ENCODE measurements at places on chromosomes 12 and 14.

- no peak for DNase-seq
Measured at GRCh38 chr12:108965886-108966285, 55.0 kb downstream of the SVOP start.

- no peak for DNase-seq
Measured at GRCh38 chr12:76588881-76589565, 29.5 kb upstream of the OSBPL8 start.

DNA sequence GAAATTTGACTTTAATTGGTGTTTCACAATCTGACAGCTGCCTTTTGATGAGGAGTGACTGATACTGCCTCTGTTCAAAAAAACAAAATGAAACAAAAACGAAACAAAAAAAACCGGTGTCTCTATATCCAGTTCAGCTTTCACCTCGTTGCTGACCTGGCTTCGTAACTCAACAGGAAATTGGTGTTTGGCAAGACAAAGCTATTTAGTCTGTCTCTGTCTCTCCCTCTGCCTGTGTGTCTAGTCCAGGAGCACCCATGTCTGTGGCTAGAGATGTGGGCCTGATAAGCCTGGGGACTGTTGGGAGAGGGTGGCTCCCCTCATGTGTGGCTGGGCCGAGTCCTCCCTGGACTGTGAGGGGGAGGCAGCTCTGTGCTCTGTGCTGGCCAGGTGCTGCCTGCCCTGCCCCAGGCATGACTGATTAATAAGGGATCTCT, 11.3 kb downstream of the CACNA1C start:
- peak; percentile 35 for DNase-seq

GRCh38 chr14:35989736-35990135, 163.6 kb downstream of the BRMS1L start:
- DNase-seq, result no peak

DNA sequence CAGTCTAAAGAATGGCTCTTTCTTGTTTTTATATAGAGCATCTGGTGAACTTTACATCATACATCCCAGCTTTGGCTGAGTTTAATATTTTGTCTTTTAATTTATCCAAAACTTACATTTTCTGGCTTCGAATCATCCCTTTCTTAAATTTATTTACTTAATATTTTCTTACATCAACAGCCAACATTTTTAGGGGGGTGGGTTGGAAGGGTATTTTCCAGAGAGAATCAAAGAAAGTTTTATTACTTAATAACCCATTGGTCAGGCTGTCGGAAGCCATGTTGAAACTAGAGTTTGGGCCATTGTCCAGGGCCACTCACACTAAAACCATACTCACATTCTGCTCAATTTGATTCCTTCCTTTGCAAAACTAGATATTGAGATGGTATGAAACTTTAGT, 220.2 kb downstream of the AEBP2 start:
- no peak for DNase-seq

DNA sequence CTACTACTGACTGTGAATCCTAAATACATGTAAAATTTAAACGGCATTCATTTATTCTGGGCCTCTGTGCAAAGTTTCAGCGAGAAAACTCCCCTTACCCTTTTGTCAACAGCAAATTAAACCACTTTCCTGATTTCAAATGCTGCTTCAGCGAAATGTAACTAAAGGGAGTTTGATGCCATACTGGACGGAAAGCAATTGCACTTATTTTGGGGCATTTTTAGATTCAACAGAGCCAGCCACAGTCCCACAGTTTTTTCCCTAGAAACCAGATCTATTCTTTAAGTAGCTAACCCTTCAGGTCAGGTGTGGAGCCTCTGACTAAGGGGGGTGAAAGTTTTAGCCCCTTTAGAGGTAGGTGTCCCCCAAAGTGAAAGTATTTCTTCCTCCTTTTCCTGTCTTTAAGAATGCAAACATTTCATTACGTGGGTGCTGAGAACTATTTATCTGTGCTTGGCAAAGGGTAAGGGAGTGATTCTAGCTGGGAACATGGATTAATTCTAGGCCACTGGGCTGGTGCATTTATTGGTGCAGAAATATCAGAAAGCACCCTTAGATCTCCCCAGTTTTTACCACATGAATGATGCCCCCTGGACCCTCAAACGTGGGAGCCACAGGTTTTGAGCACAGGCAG, 72.7 kb downstream of the SPTB start:
- DNase-seq, result no peak

DNA sequence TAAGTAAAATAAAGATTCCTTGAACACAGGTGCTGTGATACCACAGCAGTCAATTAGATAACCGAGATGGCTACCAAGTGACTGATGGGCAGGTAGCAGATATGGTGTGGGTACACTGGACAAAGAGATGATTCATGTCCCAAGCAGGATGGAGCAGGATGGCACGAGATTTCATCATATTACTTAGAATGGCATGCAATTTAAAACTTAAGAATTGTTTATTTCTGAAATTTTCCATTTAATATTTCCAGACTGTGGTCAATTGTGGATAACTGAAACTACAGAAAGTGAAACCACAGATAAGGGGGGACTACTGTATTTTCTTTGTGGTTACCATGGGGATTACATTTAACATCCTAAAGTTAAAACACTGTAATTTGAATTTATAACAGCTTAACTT, 7.5 kb upstream of the ZFP36L1 start:
- DNase-seq, result no peak

DNA sequence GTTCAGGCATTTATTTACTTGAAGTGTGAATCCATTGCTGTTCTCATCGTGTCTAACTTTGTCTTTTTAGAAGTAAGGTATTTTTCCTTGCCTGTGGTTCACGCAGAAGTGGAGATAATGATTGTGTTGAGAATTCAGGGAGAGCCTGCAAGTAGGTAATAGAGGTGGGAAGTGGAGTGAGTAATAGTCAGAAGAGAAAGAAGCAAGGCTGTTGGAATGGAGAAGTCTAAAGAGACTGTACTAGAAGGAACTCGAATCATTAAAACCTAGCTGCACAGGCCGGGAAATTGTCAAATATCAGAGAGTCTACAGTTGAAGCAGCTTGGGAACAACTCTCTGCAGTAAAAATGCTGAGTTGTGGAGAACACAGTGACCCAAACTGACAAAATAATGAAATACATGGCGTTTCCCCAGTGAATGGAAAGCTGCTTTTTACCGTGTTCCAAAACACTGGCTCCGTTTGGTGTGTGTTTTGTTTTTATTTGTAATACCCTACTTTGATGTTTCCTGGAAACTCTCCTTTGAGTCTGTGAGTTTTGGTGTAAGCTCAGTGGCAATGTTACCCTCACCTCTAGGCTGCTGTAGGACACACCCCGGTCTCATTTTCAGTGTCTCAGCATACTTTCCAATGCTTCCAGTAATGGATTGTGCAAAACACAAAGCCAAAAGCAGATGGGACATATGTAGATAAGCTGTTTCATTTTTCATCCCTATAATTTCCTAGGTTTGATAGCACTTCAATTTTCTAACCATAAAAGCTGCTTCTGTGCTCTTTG, 146.6 kb downstream of the CRADD start:
- DNase-seq, result no peak

DNA sequence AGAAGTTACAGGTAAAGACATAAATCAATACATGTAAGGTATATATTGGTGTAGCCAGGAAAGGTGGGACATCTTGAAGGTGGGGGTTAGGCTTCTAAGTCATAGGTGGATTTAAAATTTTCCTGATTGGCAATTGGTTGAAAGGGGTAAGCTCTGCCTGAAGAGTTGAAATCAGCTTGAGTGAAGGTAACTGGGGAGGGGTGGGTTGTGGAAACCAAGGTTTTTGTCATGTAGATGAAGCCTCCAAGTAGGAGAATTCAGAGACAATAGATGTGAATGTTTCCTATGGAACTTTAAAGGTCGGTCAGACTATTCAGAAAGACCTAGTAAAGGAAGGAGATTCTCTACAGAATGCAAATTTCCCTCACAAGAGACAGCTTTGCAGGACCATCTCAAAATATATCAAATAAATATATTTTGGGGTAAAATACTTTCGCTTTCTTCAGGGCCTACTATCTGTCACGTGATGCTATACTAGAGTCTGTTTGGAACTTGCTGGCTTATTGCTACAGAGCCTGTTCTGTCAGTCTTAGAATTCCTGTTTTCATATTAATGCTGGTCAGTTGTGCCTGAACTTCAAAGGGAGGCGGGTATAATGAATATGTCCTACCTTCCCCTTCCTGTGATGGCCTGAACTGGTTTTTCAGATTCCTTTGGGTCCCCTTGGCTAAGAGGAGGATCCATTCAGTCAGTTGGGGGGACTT, 20.6 kb upstream of the SPATA7 start:
- DNase-seq, result no peak

- DNase-seq, result no peak
Measured at GRCh38 chr14:55123852-55124639, 5.0 kb upstream of the LGALS3 start.

DNA sequence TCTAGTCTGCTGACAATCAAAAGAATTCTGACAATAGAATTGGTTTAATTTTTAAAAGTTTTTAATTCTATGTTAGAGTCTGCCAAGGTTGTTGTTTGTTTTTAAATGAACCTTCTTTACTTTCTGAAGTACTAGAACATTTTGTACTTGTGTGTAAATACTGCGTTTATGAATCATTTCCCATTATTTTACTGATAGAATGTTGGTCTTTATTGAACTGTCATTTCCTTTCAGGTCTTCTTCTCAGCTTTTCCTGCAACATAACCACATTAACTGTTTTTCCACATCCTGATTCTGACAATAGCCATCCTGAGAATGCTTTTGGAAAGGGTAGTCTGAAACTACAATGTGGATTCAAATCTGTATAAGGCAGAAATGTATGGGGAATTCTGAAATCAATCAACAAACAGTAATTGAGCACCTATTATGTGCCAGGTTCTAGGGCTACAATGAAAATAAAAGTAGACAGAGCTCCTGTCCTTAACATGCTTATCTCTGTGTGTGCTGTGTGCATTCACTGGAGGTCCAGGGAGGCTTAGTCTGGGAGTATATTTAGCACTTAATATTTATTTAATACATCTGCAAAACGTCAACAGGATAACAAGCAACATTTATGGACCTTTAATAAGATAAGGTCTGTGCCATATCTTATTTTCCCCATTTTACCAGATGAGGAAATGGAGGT, 73.1 kb upstream of the SLC38A2 start:
- no peak for DNase-seq

- no peak for DNase-seq
Measured at GRCh38 chr12:80443974-80444666, at the start of gene PTPRQ. PTPRQ (plus strand) TSS chr12:80444235; CDS start chr12:80444346, 111 bp downstream.

DNA sequence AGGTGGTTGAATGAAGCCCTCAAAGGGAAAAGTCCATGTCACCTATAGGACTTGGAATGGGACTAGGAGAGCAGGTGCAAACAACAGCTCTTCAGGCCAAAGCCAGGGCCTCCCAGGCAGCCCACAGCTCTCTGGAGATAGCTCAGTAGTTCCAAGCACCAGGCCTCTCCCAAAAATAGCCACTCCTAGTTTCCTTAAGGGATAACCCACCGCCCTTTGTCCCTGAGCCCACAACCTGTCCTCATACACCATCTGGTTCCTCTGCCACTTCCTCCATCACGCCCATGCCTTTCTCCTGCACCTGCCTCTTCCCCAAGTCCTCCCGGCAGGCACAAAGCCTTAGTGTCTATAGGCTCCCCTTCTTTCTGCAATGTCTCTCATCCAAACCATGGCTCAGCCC, 2.1 kb downstream of the RAB15 start:
- DNase-seq, result no peak

- no peak for DNase-seq
Measured at GRCh38 chr12:80565271-80565670, 121.2 kb downstream of the PTPRQ start.

GRCh38 chr12:79698966-79699365, 8.2 kb upstream of the PAWR start:
- no peak for DNase-seq

GRCh38 chr14:67683842-67684241, 9.4 kb upstream of the VTI1B start:
- DNase-seq, result no peak

- DNase-seq, result no peak
Measured at GRCh38 chr12:9221483-9221882, 13.3 kb upstream of the PZP start.

DNA sequence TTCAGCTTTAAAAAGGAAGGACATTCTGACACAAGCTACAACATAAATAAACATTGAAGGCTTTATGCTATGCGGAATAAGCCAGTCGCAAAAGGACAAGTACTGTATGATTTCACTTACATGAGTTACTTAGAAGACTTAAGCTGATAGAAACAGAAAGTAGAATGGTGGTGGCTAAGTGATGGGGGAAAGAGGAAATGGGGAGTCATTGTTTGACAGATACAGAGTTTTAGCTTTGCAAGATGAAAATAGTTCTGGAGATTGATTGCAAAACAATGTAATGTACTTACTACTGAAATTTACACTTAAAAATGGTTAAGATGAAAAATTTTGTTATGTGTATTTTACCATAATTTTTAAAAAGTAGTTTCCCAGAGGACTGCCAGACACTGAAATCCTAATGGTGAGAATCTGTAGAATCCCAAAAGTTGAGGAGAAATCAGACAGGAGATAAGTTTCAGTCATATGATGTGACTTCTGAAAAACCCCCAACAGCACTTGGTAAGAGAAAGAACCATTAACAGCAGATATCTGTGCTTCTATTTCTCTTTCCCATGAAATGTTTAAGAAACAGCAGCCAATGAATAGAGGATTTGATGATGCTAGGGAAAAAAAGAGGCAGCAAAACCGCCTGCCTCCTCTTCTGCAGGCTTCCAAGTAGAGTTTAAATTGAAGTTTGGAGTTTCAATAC, 16.6 kb upstream of the CLEC2A start:
- no peak for DNase-seq

DNA sequence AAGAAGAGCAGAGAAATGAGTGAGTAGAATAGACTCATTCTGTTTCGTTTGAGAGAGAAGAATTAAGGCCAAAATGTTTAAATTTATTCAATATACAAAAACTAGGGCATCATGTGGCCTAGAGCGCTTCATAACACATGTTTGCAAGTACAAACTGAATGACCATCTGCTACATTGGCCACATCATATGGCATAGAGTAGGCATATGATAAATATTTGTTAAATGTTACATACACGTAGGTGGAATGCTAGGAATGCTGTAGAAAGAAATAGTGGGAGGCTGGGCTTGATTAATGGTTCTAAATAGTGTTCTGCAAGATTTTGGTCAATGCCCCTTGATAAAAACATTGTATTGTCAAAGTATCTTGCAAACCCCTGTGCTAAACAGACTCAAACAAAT, 10.8 kb downstream of the MGP start:
- DNase-seq, result no peak

- DNase-seq, result no peak
Measured at GRCh38 chr12:70645494-70646317, 8.5 kb upstream of the PTPRB start.

- DNase-seq, result no peak
Measured at GRCh38 chr14:88299865-88300530, 23.1 kb downstream of the KCNK10 start.

DNA sequence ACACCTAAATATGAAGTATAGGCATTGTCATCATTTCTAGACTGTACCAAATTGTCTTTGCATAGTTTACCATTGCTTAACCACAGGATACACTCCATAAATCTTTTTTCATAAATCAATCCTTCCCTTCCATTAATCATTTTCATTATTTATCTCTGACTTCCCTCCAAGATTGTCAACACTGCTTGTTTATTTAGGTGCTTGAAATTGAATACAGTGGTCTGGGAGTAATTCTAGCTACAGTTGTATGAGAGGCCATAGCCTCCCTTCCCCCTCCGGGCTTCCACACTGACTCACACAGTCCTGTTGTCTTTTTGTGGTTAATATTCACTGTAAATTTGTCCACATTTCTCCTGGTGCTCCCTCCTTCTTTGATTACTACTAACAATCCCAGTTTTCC, 114.2 kb upstream of the ARID2 start:
- DNase-seq, result no peak

Measured in GM12891 (cell line).